ENCODE measurements at places on chromosomes 1 and 21.

GRCh38 chr1:179549368-179549700 is 26.4 kb downstream of the NPHS2 start:
- DNase-seq, result no peak

DNA sequence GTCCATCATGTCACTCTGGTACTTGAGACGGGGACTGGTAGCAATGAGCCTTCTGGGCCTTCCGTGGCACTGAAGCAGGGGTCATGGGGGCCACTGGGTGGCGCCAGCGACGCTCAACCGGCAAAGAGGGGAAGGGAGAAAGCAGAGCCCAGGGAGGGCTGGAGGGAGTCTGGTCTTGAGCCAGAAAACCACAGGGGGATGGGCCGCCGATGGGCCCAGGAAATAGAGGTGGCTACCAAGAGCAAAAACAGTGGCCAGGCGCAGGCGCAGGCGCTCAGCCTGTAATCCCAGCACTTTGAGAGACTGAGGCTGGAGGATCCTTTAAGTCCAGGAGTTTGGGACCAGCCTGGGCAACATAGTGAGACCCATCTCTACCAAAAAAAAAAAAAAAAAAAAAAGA is 21.8 kb downstream of the EXOC8 start:
- DNase-seq, result no peak

DNA sequence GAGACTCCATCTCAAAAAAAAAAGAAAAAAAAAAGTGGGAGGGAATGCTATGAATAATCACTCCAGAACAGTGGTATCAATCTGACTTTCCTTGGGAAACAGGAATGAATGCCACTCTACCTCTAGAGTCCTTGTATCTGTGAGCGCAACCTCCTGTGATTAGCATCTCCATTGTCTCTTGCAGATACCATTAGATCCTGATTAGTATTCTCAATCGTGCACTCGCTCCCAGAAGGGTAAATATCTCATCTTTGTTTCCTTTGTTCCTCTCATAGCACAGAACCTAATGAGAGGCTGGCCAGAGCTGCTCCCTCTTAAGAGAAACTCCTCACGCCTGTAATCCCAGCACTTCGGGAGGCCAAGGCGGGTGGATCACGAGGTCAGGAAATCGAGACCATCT is 184.4 kb upstream of the KCNK2 start:
- no peak for DNase-seq

DNA sequence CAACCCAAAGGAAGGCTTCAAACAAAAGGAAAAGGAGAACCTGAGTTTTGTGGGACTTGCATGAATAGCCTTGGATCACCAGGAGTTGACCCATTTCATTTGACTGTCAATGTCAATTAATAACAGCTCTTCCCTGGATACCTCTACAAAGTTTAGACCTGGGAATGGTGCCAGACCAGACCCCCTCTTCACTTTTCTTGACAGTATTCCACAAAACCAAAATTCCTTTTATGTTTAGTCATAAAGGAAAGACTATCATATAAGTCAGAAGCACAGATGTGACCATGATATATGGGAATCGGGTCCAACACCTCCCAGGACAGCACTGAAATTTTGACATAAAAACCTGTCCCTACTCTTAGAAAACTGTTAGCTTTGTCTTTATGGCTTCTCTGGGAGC is 191.8 kb downstream of the LYPLAL1 start:
- no peak for DNase-seq

- no peak for DNase-seq
Observed at GRCh38 chr1:216222288-216222687, 201.0 kb downstream of the USH2A start.

- no peak for DNase-seq
Observed at GRCh38 chr1:215282557-215282956, 200.0 kb downstream of the KCNK2 start.

Measured in suprapubic skin (tissue), 4 donors.